ENCODE measurements at places on chromosomes 12 and 14.

- no peak for DNase-seq
These were observed 22.6 kb downstream of the GPHB5 start for GRCh38 chr14:63296060-63296563.

- no peak for DNase-seq
These were observed 33.7 kb downstream of the PRKD1 start for GRCh38 chr14:29893989-29894388.

DNA sequence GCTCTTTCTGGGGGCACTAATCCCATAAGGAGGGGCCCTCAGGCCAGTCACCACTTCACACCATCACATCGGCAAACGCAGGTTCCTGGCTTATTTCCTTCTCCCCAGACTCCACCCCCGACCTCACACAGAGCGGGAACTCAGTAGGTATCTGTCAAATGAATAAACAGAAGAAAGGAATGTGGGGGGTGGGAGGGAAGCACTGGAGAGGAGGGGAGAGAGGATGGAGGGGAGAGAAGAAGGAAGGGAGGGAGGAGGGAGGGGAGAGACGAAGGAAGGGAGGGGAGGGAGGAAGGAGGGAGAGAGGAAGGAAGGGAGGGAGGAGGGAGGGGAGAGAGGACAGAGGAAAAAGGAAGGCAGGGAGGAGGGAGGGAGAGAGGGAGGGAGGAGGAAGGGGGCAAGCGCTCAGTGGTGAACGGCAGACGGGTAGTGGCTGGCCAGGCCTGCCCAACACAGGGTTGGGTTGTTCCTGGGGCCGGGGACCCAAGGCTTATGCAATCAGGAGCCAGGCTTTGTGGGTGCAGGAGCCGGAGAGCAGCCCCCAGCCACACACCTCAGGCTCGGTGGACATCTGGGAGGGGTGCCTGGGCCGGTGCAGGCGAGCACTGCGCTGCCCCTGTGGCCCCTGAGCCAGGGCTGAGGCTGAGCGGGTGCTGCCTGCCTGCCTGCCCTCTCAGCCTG, 52.6 kb upstream of the FBRSL1 start:
- no peak for DNase-seq

DNA sequence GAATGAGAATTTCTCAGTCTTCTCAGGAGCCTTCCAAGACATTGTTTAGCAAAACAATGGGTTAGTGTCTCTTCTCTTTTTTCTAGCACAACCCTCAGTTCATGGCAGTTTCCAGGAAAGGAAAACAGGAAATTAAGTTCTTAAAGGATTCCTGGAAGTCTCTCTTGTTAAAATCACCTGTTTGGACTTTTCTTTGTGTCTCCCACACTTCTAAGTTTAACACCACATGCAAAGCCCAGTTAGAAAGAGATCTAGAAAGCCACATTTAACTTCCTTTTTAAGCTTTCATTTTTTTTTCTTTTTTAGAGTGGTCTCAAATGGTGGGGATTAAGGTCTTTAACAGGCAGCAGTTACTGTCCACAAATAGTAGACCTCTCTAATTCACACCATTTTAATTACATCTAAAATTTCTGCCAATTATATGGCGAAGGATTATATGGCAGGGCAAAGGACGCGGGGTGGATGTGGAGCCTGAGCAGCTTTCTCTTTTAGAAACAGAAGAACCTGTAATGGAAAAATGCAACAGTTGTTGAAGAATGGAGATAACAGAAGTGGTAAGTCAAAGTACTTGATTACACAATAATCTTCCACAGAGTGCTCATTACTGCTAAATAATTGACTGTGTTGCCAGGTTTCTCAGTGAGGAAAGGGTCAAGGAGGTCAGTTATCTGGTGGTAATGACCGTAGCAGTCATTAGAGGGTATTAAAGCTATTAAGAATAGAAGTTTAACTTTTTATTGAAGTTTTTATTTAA, 298.6 kb downstream of the AKAP6 start:
- no peak for DNase-seq

DNA sequence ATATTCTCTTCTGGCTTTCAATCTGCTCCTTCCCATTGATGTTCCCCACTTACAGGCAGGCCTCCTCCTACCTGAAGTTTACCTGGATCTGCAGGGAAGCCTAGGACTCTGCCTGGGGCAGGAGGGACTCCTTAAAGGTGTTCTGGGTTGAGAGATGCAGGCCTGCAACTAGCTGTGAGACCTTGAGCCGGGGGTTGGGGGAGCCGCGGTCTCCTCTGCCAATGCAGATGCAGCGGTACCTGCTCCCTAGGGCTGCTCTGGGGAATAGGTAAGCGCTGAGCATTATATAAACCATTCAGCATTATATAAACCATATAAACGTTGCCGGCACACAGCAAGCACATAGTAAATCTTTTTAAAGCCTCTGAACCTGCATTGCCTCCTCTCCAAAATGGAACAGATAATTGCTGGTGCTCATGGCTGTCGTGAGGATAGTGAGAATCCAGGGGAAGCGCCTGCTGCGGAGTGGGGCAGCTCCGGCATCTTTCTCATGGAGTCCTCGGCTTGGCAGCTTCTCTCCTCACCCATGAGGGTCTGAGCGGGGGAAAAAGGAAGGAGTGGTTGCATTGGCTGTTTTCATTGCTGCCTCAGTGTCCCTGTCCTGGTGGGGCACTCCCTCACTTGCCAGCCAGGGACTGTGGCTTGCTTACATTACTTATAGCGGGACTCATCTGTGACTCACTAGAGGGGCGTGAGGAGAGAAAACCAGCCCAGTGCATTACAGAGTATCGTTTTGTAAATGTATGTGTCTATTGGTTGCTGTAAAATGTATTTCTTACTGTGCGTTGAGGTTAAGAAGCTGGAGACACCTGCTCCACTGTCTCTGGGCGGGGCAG, 12.5 kb upstream of the KRT80 start:
- DNase-seq = no peak

GRCh38 chr14:43503508-43503907, 1003.6 kb downstream of the FSCB start:
- no peak for DNase-seq

- peak; percentile 9 for DNase-seq
These were observed 1165.4 kb downstream of the TMEM121 start for GRCh38 chr14:106691601-106692291.

DNA sequence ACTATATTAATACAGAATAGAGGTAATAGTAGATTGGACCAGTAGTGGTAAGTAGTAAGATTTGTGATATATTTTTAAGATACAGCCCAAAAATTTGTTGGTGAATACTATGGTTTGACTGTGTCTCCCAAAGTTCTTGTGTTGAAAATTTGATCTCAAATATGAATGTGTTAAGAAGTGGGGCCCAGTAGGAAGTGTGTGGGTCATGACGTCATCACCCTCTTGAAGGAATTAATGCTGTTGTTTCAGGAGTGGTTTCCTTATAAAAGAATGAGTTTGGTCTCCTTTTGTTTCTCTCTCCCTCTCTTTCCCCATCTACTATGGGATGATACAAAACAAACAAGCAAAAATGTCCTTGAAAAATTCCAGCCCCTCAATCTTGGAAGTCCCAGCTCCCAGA, 16.3 kb downstream of the LUM start:
- no peak for DNase-seq

- DNase-seq = no peak
These were observed 30.7 kb upstream of the HDAC7 start for GRCh38 chr12:47850153-47851084.

GRCh38 chr12:125149160-125150108, 84.2 kb downstream of the AACS start:
- DNase-seq = no peak

DNA sequence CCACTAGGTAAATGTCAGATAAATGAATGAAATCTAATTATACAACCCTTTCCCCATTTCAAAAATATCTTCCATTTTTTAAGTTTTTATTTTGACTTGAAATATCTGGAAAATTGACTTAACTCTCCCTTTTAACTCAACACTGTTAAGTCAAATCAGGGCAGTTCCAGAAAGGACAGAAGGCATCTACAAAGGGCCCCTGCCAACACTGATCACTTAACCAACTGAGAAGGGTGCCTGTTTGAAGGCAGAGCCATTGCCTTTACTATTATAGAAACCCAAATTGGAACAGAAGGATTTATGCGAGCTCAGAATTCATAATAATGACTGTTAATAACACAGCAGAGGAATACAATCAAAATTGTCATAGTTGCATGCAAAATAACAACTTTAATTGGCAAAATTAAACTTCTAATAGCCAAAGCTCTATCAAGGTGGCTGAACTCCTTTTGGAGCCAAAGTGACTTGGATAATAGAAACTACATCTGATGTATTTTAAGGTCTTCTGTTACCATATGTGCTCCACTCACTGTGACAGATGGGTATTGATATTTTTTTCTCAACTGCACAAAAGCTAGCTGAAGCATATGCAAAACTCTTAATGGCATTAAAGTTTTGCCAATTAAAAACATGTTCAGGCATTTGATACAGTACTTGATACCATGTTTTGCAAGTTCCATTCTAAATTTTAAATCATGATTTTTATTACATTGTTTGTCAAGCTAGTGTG, 383.8 kb downstream of the NOVA1 start:
- no peak for DNase-seq

- DNase-seq = peak; percentile 40
These were observed 636 bp downstream of the DUSP6 start for GRCh38 chr12:89351489-89352241.

DNA sequence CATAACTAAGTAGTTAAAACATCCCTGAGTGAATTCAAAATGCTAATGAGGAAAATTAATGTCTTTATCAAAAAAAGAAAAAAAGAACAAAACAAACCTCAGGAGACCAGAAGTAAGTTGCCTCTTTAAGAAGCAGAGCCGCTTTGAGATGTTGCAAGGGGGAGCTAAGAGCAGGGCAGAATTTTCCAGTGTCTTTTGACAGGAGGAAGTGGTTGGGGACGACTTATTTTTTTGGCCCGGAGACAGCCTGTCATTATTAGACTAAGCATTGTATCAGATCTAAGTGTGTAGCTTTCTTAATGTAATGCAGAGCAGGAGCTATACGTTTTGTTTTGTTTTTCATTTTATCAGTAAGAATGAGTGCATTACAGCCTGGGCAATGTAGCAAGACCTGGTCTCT, 206.6 kb downstream of the CACNA1C start:
- DNase-seq = no peak

GRCh38 chr12:62332598-62332997, 72.4 kb downstream of the USP15 start:
- DNase-seq = no peak

GRCh38 chr12:49966511-49967041, 4.9 kb downstream of the AQP5 start:
- DNase-seq = no peak

GRCh38 chr12:77469578-77470333, 360.9 kb upstream of the NAV3 start:
- DNase-seq = no peak

DNA sequence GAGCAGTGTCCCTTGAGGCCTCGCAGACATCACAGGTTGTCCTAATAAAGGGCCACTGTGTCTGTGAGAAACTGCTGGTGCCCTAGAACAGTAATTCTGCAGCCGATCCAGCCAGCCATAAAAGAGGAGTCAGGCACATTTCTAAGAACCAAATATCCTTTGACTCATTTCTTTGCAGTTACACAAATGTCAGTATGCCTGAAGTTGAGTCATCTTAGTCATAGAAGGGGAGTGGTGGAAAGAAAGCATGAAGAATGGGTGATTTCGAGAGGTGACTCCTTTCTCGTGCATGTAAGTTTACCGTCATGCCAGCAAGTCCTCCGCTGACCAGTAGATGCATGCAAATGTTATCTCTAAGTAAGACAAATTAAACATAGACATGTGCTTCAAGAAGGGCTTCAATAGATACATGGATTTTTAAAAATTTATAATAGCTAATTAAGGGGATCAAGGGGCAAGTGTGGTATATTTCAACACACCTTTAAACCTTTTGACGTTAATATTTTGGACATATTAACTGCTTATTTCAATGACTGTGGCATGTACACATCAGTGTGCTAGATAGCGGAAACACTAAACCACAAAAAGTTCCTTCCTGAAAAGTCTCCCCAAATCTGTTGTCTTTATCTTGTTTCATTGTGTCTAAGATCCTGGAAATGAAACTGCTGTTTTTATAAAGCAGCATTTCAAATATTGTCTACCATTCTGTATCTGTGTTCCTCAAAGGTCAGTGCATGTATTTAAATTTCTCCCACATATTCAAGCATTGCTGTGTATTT, 497.4 kb downstream of the NPAS3 start:
- DNase-seq = no peak

- no peak for DNase-seq
These were observed 325.1 kb downstream of the BCL11B start for GRCh38 chr14:98946940-98947339.

GRCh38 chr12:4215229-4216186, 58.1 kb upstream of the CCND2 start:
- DNase-seq = no peak

- no peak for DNase-seq
These were observed 213.6 kb downstream of the ERC1 start for GRCh38 chr12:1204581-1205121.

DNA sequence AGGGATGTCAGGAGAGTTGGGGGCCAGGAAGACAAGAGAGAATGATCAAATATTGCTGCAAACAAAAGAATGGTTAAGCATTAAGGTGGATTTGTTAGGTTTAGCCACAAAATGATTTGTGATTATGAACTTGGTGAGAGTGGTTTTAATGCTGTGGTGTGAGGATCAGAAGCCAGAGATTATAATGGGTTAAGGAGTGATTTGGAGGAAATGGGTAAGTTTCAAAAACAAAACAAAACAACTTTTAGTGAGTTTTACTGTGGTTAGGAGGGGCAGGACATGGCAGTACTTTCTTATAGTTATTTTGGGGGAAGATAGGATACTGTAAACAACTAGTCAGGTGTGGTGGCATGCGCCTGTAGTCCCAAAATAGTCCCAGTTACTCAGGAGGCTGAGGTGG, 24.0 kb downstream of the DIP2B start:
- DNase-seq = no peak

GRCh38 chr14:20489093-20489994, 16.0 kb upstream of the RNASE10 start:
- no peak for DNase-seq

DNA sequence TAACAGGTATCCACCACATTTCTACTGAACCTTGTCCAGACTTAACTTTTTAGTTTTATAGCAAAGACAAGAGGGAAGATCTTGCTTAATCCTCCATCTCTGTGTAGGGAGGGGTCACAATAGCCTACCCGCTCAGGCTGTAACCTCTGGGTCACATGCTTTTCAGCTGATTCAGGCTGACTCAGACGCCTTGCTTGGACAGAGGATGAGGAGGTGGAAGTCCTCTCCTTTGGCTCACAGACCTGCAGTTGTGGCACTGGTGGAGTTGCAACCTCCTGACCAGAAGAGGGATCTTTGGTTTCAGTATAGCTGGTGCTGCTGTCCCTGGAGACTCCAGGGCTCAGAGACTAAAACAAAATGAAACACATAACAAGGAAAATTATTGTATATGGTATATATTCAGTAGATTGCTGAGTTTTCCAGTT, 16.2 kb downstream of the ACIN1 start:
- DNase-seq = no peak

DNA sequence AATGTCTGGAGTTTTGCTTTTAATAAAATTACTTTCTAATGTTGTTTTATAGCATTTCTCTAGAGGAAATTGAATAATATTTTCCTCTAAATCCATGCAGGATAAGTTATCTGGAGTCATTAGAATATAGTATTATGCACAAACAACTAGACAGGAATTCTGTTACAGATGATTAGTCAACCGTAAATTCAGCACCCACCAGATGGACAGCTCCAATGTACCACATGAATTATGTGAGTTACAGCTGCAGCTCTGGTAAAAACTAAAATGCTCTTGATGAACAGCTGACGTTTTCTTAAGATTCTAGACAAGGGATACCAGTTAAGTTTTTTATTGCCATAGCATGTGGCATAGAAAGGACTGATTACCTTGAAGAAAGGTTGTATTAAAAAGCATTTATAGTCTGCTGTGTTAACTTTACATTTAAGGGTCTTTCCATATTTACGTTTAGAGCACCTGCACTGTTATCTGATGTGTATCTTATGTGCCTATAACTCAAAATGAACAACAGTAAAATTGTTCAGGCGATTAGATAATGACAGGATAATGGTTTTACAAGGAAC, 321.4 kb upstream of the LRFN5 start:
- DNase-seq = peak; percentile 15
